Spinal cord (tissue), 10 donors: ENCODE measurements at places on chromosomes 7 and 10. TPM values are rescaled to one million over a fixed set of nuclear protein-coding genes. Genes with fewer than 3 reads are reported as not detected.

TAF3 gene
- total RNA-seq: 4.2 TPM

SPDYE2B gene
- not detected for total RNA-seq

TUBAL3 gene
- not detected for total RNA-seq

INPP5A gene
- total RNA-seq: 34.7 TPM

INSYN2A gene
- 3.9 TPM for total RNA-seq
